ENCODE measurements at places on chromosomes 11 and 22. TPM values are rescaled to one million over a fixed set of nuclear protein-coding genes. Genes with fewer than 3 reads are reported as not detected.

ALKBH3 gene
- 27.8 TPM for total RNA-seq

OLFML1 gene
- 0.06 TPM for total RNA-seq

MYBPC3 gene
- not detected for total RNA-seq

ADORA2A gene
- total RNA-seq = 13.4 TPM

ENTHD1 gene
- not detected for total RNA-seq

TRPC6 gene
- 106 TPM for total RNA-seq

CRYBB2 gene
- not detected for total RNA-seq

GSTT4 gene
- total RNA-seq = not detected
